ENCODE measurements at places on chromosomes 7 and 10.

GRCh38 chr7:117048114-117048866 lies 95.0 kb downstream of the ST7 start:
- no peak for DNase-seq

GRCh38 chr7:114688443-114689055 lies 233.3 kb upstream of the MDFIC start:
- no peak for DNase-seq

DNA sequence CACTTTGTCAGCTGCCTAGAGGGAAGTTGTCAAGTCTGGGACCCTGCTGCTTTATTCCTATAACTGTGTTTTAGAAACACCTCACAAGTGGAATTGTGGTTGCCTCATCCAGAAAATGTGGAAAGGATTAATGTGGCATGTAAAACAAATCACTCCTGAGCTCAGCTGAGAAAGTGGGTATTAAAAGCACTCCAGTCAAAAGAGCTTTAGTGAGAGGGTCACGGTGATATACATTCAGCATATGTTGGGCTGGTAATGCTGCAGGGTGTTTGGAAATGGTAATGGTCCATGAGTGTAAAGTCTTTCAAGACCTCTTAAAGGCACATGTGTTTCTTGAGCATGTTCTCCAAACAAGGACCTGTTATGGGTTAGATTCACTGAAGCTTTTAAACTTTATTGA lies 318.2 kb upstream of the MEOX2 start:
- no peak for DNase-seq

DNA sequence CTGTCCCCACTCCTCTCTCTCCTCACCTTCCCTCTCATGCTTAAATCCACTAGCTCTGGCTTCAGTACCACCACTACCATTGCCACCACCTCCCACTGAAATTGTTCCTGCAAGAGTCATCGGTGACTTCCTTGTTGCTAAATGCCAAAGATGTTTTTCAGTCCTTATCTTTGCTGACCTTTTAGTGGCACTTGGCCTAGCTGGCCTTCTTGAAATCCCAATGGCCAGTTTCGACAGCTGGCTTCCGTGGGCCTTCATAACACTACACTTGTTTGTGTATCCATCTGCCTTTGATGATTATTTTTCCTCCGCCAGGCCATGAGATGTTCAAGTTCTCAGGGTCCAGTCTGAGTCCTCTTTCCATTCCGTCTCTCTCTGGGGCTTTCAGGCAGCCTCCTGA lies 118.2 kb upstream of the NANOS1 start:
- no peak for DNase-seq

- DNase-seq = no peak
Measured at GRCh38 chr7:49766966-49767365, 6.5 kb upstream of the VWC2 start.

- no peak for DNase-seq
Measured at GRCh38 chr7:10418985-10419384, 554.7 kb upstream of the PHF14 start.

DNA sequence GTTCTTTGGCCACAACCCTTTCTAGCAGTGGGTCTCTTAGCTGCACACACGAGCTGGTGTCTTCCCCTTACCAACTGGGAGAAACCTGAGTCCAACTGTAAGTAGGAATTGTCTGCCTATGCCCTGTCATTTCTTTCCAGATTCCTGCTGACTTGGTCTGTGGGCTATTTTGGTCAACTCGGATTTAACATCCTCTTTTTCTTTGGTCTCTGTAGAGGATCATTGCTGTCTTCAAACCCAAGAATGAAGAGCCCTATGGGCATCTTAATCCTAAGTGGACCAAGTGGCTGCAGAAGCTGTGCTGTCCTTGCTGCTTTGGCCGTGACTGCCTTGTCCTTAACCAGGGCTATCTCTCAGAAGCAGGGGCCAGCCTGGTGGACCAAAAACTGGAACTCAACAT lies 10.3 kb downstream of the PI4K2A start:
- DNase-seq = no peak

DNA sequence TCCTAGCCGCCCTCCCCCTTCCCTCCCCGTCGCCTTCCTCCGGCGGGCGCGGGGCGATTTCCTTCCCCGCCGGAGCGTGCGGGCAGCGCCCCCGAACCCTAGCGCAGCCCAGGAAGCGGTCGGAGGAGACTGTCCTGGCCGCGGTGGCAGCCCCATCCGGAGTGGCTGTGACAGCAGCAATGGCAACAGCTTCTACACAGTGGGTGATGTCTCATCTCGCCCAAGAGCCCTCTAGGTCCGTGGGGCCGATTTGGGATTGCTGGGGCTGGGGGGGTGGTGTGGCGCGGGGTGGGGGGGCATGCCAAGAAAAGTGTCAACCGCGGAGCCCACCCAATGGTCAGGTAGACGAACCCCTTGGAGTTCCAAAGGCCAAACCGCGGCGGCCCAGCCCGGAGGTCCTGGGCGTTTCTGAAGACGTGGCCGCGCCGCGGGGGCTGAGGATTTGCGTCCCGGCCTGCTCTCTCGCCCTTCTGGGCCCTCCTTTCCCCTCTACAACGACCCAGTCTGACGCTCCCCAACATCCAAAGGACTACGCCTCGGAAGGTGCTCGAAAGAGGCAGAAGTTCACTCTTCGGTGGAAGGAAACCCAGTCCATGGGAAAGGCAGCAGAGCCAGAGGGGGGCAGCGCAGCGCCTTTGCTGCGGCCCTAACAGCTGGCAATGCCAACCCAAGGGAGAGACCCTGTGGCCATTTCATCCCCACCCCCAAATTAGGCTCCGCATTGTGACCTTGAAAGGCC lies 603 bp upstream of the TWIST1 start:
- DNase-seq = no peak

DNA sequence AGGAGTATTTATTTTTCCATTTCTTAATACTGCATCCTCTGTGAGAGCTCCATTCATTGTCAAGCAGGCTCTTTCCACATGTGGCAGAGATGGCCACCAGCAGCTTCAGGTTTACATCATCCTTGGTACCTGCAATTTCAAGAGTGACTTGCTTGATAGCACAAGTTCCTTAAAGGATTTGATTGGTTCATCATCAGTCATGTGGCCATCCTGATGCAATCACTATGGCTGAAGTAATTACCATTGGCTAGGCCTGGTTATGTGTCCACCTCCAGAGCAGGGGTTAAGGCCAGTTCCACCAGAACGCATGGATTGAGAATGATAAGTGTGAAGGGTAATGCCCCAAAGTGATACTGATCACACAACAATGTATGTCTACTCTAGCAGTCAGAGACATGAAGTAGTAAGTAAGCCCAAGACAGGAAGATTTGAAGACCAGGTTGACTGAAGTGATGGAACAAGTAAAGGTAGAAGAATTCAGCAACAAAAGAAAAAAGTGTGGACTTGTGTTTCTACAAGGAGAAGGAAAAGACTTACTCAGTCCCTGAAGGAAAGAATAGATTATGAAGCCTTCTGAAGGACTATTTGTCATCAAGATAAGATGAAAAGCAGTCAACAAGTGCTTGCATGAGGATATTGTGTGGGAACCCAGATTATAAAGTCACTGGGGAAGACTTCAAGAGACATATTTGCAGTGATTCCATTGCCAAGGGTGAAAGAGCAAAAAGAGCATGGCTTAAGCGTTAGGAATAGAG lies 26.4 kb upstream of the PRKAR2B start:
- no peak for DNase-seq

DNA sequence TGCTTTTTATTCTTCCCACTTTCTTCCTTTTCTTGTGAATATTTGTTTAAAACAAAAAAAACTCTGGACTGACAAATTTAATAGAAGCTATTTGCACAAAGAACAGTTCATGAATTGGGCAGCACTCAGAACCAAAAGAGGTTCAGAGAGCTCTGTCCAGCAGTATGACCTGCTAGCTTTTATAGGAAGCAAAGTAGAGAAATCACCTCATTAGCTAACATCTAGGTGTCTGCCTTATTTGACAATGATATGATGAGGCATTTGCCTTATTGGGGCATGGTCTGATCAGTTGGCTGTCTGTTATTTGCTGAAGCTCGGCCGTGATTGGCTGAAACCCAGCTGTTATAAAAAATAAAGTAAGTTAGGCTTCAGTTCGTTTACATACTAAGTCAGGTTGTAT lies 819 bp upstream of the TRIM4 start:
- no peak for DNase-seq

GRCh38 chr10:35691522-35692236 lies 49.6 kb upstream of the FZD8 start:
- DNase-seq = no peak

DNA sequence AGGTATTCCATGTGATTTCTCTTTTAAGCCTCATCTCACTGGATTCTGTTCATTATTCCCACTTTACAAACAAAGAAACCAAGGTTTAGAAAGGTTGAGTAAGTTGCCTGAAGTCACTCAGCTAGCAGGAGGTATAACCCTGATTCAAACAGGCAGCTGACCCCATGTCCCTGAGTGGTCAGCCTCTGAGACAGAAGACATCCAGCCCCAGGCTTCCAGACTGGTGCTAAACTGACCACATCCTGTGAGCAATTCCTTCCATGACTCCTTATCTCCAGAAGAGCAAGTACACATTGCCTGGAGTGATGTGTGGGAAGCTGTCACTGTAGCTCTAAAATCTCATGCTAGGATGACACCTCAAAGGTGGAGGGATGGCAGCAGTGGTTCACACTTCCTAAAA lies 3.7 kb downstream of the PLPP4 start:
- DNase-seq = no peak

DNA sequence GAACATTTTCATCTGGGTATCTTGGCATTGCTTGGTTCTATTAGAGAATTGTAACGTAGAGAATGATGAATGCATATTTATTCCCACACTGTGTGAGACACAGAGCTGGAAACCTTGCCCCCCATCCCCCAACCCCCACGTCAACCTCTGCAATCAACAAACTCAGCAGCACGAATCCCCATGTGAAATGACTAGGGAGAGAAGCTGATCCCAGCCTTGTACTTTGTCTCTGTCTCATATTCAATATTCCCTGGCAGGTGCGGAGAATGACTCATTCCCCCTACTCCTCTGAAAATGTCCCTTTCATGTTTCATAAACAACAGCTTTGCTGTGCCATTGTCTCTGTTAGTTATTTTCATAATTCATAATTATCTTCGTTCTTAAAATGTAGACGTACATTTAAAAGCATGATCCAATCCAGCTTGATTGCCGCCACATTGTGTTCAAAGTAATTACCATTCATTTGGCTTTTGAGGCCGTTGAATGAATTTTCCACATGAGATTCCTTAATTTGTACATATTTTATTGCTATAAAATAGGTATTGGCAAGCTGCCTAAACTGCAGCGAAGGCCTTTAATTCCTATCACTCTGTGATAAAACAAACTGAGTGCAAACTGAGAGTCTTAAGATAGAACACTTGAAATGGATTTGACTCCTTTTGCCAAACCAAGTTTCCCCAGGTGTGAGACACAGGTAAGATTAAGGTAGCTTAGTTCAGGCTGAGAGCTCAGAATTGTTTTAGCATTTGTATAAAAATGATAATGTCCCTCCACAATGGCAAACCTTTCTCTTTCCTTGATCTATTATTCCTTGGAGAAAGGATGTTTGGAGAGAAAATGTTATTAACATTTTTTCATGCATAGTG lies 920.2 kb downstream of the TYW1 start:
- no peak for DNase-seq

- DNase-seq = peak; percentile 57
Measured at GRCh38 chr10:62492012-62492869, 118.1 kb downstream of the ZNF365 start.

DNA sequence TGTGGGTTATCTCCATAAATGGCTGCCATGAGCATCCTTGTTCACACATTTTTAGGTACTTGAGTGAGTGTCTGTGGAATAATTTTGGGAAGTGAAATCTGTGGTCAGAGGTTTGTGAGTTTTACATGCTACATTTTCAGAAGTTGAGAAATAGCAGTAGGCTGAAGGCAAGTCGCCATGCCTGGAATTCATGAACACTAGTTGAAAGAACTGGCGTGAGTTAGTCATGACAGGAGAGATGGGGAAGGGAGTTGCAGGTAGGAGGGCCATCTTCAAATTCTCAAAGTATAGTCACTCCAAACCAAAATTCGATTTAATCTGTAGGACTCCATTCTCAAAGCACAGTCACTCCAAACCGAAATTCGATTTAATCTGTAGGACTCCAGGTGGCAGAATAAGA lies 89.6 kb downstream of the EGFR start:
- no peak for DNase-seq

- DNase-seq = no peak
Measured at GRCh38 chr7:45089341-45089891, 647 bp upstream of the NACAD start.

- DNase-seq = no peak
Measured at GRCh38 chr7:138195151-138195571, 118.9 kb downstream of the AKR1D1 start.

DNA sequence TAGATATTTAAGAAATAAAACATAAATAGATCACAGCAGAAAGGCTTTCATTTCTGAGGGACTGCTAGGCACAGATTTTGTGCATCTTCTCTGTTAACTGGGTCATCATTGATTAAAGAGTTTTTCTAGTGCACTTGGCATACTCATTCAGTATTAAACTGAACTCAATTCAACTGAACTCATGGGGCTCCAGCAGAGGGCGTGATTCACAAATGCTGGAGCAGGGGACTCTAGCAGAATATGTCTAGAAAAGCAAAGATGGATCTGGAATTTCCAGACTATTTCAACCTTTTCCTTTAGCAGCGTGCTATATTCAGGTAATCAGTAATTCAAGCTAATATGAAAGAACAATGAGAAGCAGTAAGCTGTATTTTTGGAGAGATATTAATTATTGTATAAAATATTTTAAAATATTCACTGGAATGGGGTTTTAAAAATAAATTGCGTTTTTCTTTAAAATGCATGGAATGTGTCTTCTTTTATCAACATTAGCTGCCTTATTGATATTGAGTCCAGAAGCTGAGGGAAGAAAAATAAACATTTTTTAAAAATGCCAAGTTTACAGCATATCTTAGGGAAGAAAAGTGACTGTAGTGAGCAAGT lies 296.8 kb upstream of the CACNA2D1 start:
- DNase-seq = no peak

- DNase-seq = no peak
Measured at GRCh38 chr10:13970957-13971353, 359.8 kb downstream of the FRMD4A start.

GRCh38 chr10:104074505-104074904 lies 11.2 kb downstream of the COL17A1 start:
- no peak for DNase-seq

DNA sequence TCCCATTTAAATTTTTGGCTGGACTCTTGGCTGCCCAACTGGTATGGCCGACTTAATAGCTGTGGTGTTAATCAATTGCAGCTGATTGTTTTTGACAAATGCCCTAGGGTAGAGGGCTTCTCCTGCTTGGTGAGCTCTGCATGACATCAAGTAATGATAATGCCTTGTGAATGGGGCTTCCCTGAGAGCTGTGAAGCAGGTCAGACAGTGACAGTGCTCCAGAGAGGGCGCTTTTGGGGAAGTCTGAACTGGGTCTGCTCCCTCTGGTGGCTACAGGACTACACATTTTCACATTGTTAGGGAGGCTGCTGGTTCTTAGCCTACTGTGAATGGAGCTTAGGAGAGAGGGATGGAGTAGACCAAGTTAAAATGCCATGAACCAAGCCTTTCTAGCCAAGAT lies 98.8 kb downstream of the SDK1 start:
- DNase-seq = peak; percentile 32

DNA sequence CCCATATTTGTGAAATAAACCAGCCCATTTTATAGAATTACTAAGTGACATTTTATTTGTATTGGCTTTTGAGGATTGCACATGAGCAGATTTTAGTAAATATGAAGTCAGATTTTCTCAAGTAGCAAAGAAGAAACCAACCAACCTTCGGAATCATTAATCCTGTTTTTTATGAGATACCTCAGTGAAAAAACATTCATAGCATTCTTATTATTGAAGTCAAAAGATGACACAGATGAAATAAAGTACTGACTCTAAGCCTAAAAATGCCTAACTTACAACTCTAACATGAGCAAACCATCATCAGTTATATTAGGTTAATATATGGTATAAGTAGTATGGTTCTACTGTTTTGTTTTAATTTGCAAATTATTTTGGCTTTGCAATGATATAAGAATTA lies 59.9 kb upstream of the AGBL3 start:
- no peak for DNase-seq

All from natural killer cell (primary cell).